ENCODE measurements at places on chromosomes 13 and 19.

DNA sequence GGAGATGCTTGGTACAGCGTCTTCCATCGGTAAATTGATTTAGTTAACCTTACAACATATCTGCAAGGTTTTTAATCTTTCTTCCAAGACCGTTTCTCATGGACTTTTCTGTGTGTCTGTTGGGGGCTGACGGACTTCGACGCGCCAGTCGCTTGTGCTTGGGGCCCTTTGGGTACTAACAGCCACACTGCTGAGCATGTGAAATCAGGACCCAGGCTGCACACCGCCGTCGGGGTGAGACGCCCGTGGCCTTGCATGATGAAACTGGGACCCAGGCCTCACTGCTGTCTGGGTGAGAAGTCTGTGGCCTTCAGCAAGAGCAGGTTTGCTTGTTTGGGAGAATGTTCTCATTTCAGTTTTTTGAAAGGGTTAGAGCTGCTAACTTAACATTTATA is 9.8 kb downstream of the ATP4B start:
- DNase-seq = no peak

GRCh38 chr19:17136617-17137016 is 61.0 kb downstream of the MYO9B start:
- DNase-seq = no peak

- DNase-seq = no peak
These were observed 181.4 kb downstream of the KLF5 start for GRCh38 chr13:73240193-73240592.

GRCh38 chr19:12944104-12944674 is 1.5 kb upstream of the RAD23A start:
- DNase-seq = no peak

DNA sequence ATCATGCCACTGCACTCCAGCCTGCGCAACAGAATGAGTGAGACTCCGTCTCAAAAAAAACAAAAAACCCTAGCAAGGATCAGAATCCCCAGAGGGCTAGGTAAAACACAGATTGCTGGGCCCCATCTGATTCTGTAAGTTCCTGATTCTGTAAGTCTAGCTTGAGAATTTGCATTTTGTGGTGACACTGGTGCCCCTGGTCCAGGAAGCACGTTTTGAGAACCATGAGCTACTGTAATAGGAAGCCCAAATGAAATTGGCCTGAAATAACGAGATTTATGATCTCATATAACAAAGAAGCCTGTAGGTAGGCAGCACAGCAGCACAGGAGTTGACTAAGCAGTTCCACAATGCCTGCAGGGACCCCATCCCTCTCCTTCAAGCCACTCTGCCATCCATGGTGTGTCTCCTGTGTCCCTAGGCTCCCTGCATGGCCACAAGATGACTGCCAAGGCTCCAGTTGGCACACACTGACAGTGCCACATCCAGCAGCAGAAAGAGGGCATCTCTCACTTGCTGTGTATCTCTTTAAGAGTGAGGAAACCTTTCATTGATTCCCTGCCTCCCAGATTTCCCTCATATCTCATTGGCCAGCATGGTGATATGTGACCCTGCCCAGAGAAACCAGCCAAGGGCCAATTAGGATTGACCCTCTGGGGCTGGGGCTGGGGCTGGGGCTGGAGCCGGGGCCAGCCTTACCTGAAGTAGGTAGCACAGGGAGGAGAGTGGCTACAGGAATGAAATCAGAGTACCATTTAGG is 21.7 kb downstream of the SIPA1L3 start:
- DNase-seq = no peak

DNA sequence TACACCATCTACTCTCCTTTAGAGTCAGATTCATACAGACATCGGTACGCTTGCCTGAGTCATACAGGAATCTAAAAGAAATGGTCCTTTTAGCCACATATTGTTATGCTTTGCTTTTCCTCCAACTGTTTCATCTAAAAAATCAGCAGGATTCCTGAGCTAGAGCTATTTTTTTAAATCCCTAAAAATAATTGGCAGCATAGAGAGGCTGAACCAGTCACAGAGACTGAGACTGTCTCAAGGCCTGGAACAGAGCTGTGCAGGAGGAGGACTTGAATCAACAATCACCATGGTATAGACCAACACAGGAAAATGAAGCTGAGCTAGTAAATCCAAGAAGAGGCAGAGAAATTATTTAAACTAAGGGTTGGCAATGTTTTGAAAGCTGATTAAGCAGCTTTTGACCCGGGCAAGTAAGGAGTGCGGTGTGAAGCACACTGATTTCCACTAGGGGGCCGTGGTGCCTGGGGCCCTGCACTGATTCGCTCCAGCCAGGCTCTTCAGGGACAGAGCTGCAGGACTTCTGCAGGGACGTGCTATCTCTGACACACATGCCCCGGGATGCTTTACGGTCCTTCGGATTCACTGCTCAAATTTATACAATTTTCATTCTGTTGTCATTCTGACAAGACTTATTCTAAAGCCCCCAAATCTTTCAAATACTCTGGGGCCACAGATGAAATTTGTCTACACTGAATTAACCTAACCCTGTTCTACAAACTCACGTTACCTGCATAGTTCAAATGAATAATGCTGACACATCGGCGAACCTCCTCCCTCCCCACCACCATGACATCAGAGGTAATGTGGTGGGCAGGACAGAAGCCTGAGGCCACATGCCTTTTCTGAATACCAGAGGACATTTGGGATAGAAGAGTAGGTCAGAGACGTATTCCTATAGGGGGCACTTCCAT is 87.6 kb upstream of the SLC15A1 start:
- peak; percentile 64 for DNase-seq

DNA sequence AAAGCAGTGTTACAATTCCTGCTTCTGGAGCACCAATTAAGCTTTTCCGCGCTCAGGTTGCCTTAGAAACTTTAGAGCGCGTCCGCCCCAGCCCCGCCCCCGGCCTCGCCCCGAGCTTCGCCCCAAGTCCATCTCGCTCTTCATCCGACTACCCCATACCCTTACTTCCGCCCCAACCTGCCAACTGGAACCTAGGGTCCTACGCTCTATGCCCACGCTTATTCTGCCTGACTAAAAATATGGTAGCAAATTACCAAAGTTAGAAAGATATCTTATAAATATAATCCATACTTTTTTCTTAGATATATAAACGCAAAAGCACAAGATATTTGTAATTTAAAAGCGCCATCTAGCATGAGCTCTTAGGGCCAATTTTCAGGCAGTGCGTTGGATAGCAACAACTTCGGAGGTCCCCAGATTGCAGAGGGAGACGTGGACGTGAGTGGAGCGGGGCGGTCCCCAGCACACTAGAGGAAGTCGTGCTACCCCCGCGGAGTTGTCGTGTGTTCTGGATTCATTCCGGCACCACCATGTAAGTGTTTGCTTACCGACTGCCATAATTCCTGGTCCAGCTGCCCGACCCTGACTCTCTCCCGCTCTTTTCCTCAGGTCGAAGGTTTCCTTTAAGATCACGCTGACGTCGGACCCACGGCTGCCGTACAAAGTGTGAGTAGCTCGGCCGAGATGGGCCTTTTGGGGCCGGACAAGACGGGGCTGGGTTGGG is at the start of gene UFM1:
Gene UFM1 (plus strand): TSS at position 462 of the 724 bp plus-strand sequence. CDS start 69 bp downstream, at position 531.
- DNase-seq = peak; percentile 93

GRCh38 chr19:45446944-45447343 is 20.9 kb upstream of the FOSB start:
- no peak for DNase-seq

GRCh38 chr19:54460230-54461005 is 3.2 kb downstream of the LENG9 start:
- DNase-seq = no peak

GRCh38 chr13:49996161-49996915 is 504 bp upstream of the TRIM13 start:
- DNase-seq = peak; percentile 93

DNA sequence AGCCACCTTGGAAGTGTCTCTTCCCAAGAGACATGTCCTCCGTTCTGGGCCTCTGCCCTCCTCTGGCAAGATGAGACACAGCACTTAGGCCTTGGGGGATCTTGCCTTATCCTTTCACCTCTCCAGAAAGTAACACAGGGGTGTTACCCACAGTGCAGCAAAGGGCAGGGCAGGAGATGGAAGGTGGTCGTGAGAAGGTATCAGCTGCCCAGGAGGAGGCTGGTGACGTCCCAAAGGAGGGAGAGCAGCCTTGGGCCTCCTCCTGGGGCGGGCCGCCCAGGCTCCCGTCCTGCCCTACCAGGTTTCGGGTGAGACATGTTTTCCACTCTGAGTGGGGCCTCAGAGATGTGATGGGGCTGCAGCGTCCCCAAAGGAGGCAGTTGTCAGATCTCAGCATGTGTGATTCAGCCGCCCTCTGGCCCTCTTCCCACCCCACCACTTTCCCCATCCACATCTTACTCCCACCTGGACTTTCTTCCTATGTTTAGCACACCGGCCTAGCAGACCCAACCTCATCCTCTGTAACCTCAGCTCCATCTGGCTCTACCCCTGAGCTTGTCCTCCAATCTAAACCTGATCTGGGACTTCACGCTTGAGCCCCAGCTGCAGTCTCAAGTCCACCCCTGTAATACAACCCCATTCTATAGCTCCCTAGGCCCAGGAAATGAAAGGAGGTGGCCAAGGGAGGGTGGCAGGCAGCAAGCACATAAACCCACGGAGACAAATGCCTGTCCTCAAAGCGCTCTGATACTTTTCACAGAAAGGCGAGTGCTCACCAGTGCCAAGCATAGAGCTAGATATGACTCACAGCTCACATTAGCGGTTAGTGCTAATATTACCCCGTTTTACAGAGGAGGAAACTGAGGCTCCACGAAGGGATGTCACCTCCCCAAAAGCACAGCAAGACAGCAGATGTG is 9.3 kb downstream of the POU2F2 start:
- peak; percentile 80 for DNase-seq

DNA sequence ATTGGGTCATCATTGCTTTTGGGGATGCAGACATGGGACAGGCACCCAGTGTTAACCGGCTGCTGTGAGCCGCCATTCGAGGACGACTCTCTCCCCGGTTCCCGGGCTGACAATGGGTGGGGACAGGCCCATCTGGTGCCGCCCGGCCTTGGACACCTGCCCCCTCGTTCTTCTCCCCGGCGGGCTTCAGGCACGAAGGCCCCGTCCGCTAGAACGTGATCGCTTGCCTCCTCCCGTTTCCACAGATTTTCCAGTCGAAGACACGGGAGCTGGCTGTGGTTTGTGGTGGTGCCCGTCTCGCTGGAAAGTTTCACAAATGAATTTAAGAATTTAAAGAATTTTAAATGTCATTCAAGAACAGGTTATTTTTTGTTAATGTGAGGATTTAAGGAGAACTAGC is 2.0 kb downstream of the PALM start:
- no peak for DNase-seq

DNA sequence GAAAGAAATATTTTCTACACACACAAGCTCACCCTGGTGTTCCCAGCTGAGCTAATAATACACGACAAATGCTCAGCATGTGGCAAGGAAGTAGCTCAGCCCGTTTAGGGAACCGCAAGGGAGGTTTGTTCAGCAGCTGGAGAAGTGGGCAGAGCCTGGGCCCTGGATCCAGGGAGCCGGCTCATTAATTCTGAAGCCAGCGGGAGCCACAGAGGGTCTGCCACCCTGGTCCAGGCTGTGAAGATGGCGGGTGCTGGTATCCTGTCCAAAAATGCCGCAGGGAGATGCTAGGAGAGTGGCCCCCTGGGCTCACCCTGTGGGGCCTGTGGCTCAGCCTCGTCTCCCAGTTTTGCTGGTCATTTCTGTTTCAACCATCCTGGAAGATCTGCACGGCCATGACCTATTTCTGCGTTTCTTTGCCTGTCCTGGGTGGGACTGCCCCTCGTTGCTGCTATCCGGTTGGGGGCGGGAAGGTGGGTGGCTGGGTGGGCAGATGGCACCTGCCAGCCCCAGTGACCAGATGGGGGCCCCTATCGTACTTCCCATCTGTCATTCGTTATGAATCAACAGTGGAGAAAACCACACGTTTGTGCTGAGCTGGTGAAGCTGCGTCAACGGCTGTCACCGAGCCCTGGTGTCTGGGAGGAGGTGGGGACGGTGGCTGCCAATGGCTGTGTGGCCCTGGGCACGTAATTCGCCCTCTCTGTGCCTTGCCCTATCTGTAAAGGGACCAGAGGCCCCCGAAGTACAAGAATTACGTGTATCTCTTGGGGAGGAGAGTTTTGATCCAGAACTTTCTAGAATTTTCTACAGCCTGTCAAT is 2.7 kb upstream of the GNA15 start:
- peak; percentile 97 for DNase-seq

DNA sequence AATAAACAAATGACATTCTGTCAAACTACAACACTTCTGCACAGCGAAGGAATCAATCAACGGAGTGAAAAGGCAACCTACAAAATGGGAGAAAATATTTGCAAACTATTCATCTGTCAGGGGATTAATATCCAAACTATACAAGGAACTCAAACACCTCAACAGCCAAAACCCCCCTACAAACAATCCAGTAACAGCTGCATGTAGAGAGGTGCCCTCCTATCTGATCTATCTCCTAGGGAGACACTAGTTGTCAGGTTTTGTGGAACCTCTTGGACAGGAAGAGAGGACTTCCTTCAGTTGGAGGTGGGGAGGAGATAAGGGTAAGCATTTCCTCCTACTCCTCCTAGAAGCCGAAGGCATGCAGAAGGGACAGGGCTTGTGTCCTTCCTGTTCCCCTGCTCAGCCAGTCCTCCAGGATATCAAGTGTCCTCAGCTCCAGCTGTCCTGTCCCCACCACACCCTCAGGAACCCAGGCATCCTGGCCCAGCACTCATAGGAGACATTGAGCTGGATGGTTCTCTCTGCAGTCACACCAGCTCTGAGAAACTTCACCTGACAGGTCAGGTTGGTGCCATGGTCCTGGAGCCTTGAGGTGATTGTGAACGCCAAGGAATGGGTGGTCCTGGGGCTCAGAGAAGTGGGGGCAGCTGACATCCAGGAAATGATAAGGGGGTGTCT is 9.8 kb upstream of the SIGLEC8 start:
- DNase-seq = no peak

GRCh38 chr13:113474179-113474578 is 16.3 kb downstream of the DCUN1D2 start:
- no peak for DNase-seq

- DNase-seq = no peak
These were observed 13.5 kb downstream of the KCTD12 start for GRCh38 chr13:76872675-76873074.

DNA sequence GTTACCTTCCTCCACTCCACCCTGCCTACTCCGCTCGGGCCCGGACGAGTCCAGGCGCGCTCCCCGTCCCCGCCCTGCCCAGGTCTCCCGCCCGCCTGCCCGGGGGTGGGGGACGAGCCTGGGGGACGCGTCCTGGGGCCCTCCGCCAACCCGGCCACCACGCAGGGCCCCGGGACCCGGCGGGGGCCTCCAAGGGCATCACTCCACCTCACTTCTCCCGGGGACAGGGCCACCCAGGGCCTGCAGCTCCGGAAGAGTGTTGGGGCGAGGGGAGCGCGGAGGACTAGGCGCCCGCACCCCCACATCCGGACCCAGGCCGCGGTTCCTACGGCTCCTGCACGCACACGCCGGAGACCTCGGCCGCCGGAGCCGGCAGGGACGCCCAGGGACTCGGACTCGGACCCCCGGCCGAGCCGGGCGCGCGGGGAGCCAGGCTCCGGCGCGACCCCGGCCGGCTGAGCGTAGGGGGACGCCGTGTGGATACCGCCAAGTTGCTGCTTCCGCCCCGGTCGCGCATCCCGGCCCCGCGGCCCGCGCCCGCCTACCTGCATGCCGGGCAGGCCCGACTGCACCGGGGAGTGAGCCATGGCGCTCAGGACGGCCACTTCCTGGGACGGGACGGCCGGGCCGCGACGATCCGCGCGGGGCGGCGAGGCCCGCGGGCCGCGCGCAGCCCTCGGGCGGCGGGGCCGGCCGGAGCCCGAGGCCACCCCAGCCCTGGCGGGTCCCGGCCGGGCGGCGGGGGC is 534 bp downstream of the STK24 start:
- DNase-seq = peak; percentile 50

- DNase-seq = no peak
These were observed 49.3 kb downstream of the NFIC start for GRCh38 chr19:3415695-3416094.
